Activated naive CD8-positive, alpha-beta T cell treated with anti-CD3 and anti-CD28 coated beads for 36 hours (primary cell): ENCODE measurements at places on chromosomes 12 and 14.

DNA sequence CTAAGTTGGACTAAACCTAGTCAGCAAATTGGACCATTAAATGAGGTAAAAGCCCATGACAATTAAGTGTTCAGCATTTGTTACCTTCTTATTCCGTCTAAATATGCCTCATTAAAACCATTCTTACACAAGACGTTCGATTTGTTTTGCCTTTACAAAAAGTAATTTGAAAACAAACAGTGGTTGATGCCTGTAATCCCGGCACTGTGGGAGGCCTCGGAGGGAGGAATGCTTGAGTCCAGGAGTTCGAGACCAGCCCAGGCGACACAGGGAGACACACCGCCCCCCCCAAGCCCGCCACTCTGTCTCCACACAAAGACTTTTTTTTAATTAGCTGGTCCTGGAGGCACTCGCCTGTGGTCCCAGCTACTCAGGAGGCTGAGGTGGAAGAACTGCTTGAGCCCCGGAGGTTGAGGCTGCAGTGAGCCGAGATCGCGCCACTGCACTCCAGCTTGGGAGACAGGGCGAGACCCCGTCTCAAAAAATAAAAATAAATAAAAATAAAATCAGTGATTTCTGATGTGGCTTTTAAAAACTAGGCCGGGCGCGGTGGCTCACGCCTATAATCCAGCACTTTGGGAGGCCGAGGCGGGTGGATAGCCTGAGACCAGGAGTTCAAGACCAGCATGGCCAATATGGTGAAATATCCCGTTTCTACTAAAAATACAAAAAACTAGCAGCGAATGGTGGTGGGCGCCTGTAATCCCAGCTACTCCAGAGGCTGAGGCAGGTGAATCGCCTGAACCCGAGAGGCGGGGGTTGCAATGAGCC, 856 bp upstream of the EIF4B start:
- peak; percentile 10 for DNase-seq
- H3K27me3 ChIP-seq = no peaks in the 10 kb centered on the region
- peak overlapping the region; percentile 100 for H3K27ac ChIP-seq
- H3K4me1 ChIP-seq = peaks cover 34% of the 10 kb centered on the region
- H3K4me3 ChIP-seq = peak overlapping the region; percentile 99

- H3K4me1 ChIP-seq = peaks cover 46% of the 10 kb centered on the region
- H3K36me3 ChIP-seq = peaks cover 47% of the 10 kb centered on the region
- peak overlapping the region; percentile 6 for H3K27ac ChIP-seq
Observed at GRCh38 chr14:71597287-71597920, 334.8 kb upstream of the RGS6 start.

DNA sequence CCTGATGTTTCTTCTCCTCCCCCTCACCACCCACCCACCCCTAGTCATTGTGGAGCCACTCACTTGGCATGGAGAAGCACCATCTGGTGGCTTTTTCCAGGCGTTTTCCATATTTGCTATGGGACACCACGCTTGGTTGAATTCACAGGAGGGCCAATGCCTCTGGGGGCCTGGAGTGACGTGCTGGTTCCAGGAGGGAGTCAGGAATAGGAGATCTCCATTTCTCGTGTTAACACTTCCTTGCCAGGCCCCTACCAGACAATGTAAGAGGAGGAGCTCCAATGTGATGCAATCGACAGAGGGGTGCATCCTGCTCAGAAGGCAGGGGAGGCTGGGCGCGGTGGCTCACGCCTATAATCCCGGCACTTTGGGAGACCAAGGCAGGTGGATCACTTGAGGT, 21.6 kb upstream of the TESC start:
- peaks cover 1% of the 10 kb centered on the region for H3K4me1 ChIP-seq
- no peak overlapping the region for H3K27ac ChIP-seq
- no peaks in the 10 kb centered on the region for H3K27me3 ChIP-seq
- DNase-seq = no peak
- H3K36me3 ChIP-seq = no peaks in the 10 kb centered on the region
- H3K4me3 ChIP-seq = no peak overlapping the region

DNA sequence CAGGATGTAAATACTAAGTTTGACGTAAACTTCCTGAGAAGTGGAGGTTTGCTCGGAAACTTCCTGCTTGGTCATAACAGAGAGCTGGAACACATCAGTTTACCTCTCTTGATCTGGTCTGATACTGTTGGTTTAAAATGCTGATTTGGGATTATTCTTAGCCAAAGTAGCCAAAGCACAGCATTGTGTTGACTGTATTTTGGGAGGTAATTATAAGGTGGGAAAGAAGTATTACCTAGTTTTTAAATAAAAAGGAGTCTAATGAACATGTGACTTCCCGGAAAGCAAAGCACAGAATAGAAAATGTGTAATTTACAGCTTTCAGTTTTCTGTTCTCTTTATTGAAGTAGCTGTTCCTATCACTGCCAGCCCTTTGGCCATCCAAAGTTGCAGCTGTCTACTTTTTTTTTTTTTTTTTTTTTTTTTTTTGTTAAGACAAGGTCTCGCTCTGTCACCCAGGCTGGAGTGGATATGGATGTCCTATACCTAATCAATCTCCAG, 52.2 kb upstream of the SRP54 start:
- H3K36me3 ChIP-seq = peaks cover 16% of the 10 kb centered on the region
- peaks cover 44% of the 10 kb centered on the region for H3K4me1 ChIP-seq
- H3K27me3 ChIP-seq = no peaks in the 10 kb centered on the region
- H3K4me3 ChIP-seq = peak overlapping the region; percentile 72

- no peak overlapping the region for H3K27ac ChIP-seq
- no peak for DNase-seq
- H3K4me1 ChIP-seq = no peaks in the 10 kb centered on the region
- peaks cover 9% of the 10 kb centered on the region for H3K27me3 ChIP-seq
Observed at GRCh38 chr12:18849080-18849479, 111.2 kb downstream of the CAPZA3 start.

DNA sequence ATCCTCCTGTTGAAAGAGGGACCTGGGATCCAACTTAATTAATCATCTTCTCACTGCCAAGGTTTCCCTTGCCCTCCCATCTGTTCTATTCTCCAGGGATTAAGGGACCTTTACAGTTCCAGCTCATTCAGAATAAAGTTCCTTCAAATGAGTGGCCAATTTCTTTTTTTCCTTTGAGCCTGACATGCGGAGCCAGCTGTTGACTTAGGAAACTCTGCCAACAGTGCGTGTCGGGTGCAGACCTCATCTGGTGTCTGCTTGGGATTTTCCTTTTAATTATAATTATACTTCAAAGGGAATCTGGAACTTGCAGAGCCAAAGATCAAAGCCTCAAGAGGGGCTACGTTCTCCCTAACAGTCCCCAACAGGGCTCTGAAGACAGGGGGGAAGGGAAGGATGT, 64.8 kb downstream of the CCDC60 start:
- DNase-seq = no peak
- H3K4me3 ChIP-seq = no peak overlapping the region
- H3K36me3 ChIP-seq = no peaks in the 10 kb centered on the region
- H3K27me3 ChIP-seq = peaks cover 2% of the 10 kb centered on the region
- no peak overlapping the region for H3K27ac ChIP-seq

GRCh38 chr14:61091657-61092273, 110.7 kb downstream of the SLC38A6 start:
- DNase-seq = no peak
- H3K4me3 ChIP-seq = no peak overlapping the region
- peaks cover 6% of the 10 kb centered on the region for H3K4me1 ChIP-seq
- no peak overlapping the region for H3K27ac ChIP-seq

DNA sequence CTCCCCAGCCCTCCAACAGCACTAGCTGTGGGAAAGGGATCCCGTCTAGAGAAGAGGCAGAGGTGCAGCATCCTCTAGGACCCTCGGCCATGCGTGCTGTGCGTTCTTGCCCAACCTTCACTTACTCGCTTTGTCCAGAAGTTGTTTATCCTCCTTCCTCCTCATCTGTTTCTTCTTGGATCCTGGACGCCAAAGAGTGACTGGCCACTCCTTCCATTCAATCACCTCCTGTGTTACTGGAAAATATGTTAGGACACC, 140.5 kb downstream of the ZFP36L1 start:
- H3K4me1 ChIP-seq = peaks cover 16% of the 10 kb centered on the region
- no peak overlapping the region for H3K4me3 ChIP-seq
- H3K36me3 ChIP-seq = no peaks in the 10 kb centered on the region
- H3K27me3 ChIP-seq = no peaks in the 10 kb centered on the region
- H3K27ac ChIP-seq = no peak overlapping the region
- DNase-seq = no peak
